T-helper 2 cell (primary cell): ENCODE measurements at places on chromosomes 3 and 15.

GRCh38 chr3:133977568-133977967 lies 52.2 kb downstream of the SLCO2A1 start:
- no peak for DNase-seq

- DNase-seq = no peak
These were observed 48.5 kb downstream of the ANAPC13 start for GRCh38 chr3:134437211-134437752.

GRCh38 chr3:12423918-12424630 lies 60.2 kb upstream of the TSEN2 start:
- no peak for DNase-seq

- no peak for DNase-seq
These were observed 755.5 kb downstream of the GBE1 start for GRCh38 chr3:81005992-81006391.

DNA sequence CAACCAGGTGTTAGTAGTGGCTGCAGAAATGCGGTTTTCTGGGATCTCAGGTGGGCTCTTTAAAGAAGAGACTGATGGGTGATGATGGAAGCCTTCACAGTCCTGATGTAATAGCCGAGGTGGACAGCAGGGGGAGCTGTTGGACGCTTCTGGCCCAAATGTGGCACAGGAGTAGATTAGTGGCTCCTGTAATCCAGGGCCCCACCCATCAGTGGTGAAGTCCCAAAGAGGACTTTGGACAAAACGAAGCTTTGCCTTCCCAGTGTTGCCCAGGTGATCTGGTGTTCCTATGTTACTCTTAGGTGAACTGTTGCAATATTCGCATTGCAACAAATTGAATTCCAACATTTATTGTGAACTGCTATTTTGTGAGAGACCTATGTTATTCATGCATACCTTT lies 31.8 kb upstream of the MYZAP start:
- no peak for DNase-seq

DNA sequence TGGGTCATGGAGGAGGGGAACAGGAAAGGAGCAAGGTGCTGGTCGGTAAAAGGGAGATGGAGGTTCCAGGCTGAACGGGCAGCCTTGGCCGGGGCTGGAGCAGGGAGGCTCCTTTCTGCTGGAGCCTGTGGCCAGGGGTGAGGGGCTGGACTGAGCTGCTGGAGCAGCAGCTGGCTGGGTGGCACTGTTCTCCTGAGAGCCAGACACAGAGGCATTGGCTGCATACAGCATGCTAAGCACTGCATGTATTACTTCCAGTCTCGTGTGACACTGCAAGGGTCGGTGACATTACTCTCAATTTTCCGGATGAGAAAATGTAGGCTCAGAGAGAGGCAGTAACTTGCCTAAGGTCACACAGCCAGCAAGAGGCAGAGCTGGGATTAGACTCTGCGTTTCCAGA lies 42.3 kb downstream of the RGMA start:
- no peak for DNase-seq

DNA sequence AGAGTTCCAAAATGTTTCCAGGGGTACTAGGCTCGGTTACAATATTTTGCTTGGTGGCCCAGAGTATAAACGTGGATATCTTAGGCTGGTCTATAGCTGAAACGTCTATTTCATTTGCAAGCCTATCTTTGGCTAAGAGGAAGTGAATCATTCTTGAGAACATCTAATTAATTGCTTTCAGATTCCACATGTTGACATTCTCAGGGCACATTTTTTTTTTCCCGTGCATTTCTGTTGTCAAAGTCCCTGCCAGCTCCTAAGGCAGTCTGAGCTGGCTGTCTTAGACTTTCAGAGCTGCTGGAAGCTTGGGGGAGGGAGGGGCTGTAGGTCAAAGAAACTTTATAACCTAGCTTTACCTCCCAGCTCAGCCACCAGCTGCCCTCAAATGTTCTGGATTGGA lies 23.2 kb upstream of the LAMP3 start:
- no peak for DNase-seq

DNA sequence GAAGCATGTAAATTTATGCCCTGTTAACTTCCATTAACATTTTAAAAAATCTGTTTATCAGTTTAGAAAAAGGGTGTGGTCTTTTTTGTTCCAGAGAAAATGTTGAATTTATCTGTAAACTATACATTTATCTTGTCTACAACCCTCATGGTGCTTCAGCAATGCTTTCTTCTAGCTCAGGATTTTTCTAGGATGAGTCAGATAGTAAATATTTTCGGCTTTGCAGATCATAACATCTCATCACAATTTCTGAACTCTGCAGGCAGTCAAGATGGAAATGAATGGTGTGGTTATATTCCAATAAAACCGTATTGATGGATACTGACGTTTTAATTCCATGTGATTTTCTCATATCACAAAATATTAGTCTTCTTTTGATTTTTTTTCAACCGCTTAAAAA lies 70.5 kb upstream of the FOXB1 start:
- DNase-seq = no peak

GRCh38 chr3:10226293-10226692 lies 22.0 kb upstream of the TATDN2 start:
- DNase-seq = no peak

- no peak for DNase-seq
These were observed 159.9 kb upstream of the SLC2A2 start for GRCh38 chr3:171186383-171186782.

DNA sequence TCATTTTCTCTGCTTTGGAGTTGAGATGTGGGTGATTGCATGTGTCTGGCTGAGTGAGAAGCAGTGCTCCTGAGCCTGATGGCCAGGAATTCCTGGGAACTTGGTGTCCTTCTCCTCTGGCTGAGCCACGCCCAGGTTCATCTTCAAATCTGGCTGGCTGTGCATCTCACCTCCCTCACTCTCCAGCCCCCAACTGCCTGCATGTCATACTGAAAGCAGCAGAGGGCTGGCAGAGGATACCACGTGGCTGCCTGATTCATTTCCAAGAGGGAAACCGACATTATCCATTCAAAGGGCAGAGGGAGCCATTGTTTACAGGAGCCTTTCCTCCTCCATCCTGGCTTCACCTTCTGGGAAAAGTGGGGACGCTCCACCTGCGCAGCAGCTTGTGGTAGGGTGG lies 57.4 kb downstream of the ABHD5 start:
- DNase-seq = no peak

GRCh38 chr15:36497901-36498300 lies 81.5 kb upstream of the CDIN1 start:
- DNase-seq = no peak

GRCh38 chr15:96072821-96073220 lies 257.7 kb upstream of the NR2F2 start:
- no peak for DNase-seq

DNA sequence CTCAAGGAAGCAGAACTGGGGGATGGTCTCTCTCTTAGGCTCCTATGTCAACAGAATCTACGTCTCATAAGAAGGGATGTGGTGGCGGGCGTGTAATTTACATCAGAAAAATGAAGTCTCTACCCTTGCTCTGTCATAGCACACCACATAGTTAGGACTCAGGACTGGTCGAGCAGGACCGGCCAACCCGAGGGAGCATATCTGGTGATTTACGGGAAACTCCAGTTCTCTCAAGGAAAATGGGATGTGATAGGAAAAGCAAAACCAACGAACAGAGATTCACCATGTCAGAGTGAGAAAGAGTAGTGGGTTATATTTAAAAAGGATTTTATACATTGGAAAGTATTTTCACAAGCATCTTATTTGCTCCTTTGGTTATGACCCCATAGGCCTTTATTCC lies 54.7 kb downstream of the IGF2BP2 start:
- DNase-seq = no peak

- DNase-seq = no peak
These were observed 41.4 kb downstream of the SNAPC5 start for GRCh38 chr15:66456211-66456610.

DNA sequence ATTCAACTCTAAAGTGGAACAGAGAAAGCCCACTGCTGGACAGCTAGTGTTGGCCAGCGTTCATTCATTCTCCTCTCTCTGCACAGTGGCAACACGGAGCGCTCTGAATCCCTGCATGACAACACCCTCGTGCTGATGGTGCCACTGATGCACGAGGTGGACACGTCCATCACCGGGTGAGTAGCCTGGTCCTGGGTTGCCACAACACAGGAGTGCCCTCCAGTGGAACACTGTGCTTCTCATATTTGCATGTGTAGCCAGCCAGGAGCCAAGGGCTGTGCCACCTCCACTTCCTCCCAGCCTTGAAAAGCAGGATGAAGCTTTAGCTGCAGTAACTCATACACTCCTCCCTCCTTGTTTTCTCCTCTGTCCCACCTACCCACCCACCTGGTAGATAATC lies 120.0 kb upstream of the CTDSPL start:
- DNase-seq = no peak

GRCh38 chr15:77426377-77426776 lies 5.7 kb downstream of the HMG20A start:
- no peak for DNase-seq

DNA sequence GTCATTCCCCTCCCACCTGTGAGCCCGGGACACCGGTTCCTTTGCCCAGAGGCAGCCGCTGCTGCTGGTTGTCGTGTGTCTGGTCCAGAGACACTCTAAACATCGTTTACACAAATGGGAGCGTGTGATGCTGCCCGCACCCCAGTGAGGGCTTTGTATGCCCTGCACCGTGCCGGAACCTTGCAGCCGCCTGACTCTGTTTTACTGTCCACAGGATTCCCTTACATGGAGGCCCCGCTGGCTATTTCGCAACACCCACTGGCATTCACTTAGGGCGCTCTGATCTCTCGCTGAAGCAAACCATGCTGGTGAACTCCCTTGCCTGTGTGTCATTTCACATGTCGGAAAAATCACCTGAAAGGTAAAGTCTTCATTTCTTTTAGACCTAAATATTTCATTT lies 100.8 kb upstream of the SLC6A6 start:
- DNase-seq = no peak

- no peak for DNase-seq
These were observed 18.7 kb downstream of the IGSF11 start for GRCh38 chr3:119015942-119016341.

GRCh38 chr15:37260255-37260654 lies 159.9 kb upstream of the MEIS2 start:
- no peak for DNase-seq

DNA sequence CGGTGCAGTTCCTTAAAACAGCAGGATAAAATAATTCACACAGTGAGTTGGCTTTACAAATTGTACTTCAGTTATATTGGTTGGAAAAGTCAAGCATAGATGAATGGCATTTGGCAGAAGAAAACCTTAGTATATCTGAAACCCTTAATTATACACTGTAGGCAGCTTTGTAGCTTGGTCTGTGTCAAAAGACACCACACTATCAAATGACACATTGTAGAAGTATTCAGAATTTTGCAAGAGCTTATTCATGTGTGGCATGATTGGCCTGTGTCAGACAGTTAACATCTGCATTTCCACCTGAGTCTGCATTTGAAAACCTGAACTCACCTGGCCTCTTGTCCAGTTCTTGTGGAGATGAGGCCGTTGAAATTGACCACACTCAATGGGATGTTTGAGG lies 13.8 kb downstream of the TMEM266 start:
- DNase-seq = no peak

GRCh38 chr3:174792864-174793263 lies 66.3 kb upstream of the NAALADL2 start:
- no peak for DNase-seq
